CD8-positive, alpha-beta memory T cell (primary cell): ENCODE measurements at places on chromosomes 5 and 9. TPM values are rescaled to one million over a fixed set of nuclear protein-coding genes. Genes with fewer than 3 reads are reported as not detected.

DNA sequence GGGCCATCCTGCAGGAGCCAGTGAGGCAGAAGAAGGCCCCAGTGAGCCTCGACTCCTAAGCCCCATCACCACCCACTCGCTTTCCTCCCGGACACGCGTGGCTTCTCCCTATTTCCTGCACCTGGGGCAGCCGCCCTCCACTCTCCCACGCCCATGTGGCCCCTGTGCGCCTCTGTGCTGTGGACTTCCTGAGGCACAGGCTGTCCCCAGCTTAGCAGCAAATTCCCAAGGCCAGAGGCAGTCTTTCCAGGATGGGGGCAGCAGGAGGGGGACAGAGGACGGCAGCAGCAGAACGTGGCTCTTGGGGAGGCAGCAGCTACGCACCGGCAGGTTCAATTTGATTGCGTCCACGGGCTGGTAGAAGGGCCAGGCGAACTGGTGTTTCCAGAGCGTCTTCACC is 14.9 kb downstream of the BRD3 start:
- H3K4me3 ChIP-seq = no peak overlapping the region
- no peaks in the 10 kb centered on the region for H3K4me1 ChIP-seq
- no peak overlapping the region for H3K27ac ChIP-seq
- no peaks in the 10 kb centered on the region for H3K27me3 ChIP-seq

- DNase-seq = no peak
- no peaks in the 10 kb centered on the region for H3K4me1 ChIP-seq
- H3K36me3 ChIP-seq = no peaks in the 10 kb centered on the region
Measured at GRCh38 chr5:104016646-104017045, 454.1 kb upstream of the NUDT12 start.

DNA sequence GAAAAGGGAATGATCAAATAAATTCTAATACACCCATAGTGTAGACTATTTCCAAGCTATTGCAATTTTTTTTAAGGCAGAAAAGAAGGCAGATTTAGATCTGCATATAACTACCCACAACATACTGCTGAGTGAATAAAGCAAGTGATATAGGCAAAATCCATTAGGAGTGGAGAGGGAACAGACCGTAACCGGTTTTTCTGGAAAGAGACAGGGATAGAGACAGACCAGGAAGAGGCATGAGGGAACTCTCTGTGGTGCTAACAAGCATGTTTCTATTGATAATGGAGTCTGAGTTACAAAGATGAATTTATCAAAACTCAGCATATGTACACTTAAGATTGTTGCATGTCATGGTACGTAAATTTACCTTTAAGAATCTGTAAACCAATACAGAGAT is 14.5 kb downstream of the ZDHHC21 start:
- no peak for DNase-seq
- H3K36me3 ChIP-seq = no peaks in the 10 kb centered on the region
- H3K27ac ChIP-seq = no peak overlapping the region
- no peaks in the 10 kb centered on the region for H3K4me1 ChIP-seq

GRCh38 chr9:33795819-33796218 is 458 bp downstream of the PRSS3 start:
- no peaks in the 10 kb centered on the region for H3K36me3 ChIP-seq
- no peak overlapping the region for H3K27ac ChIP-seq
- H3K4me1 ChIP-seq = no peaks in the 10 kb centered on the region
- no peak for DNase-seq
- no peaks in the 10 kb centered on the region for H3K27me3 ChIP-seq
- H3K4me3 ChIP-seq = no peak overlapping the region

GRCh38 chr5:97143704-97144103 is 1.3 kb upstream of the LIX1 start:
- H3K27me3 ChIP-seq = no peaks in the 10 kb centered on the region
- DNase-seq = no peak
- H3K27ac ChIP-seq = no peak overlapping the region
- no peaks in the 10 kb centered on the region for H3K4me1 ChIP-seq
- no peak overlapping the region for H3K4me3 ChIP-seq

- H3K27ac ChIP-seq = no peak overlapping the region
- no peaks in the 10 kb centered on the region for H3K36me3 ChIP-seq
- H3K4me3 ChIP-seq = no peak overlapping the region
- DNase-seq = no peak
- no peaks in the 10 kb centered on the region for H3K4me1 ChIP-seq
- no peaks in the 10 kb centered on the region for H3K27me3 ChIP-seq
Measured at GRCh38 chr9:103988821-103989220, 105.3 kb upstream of the SMC2 start.

DNA sequence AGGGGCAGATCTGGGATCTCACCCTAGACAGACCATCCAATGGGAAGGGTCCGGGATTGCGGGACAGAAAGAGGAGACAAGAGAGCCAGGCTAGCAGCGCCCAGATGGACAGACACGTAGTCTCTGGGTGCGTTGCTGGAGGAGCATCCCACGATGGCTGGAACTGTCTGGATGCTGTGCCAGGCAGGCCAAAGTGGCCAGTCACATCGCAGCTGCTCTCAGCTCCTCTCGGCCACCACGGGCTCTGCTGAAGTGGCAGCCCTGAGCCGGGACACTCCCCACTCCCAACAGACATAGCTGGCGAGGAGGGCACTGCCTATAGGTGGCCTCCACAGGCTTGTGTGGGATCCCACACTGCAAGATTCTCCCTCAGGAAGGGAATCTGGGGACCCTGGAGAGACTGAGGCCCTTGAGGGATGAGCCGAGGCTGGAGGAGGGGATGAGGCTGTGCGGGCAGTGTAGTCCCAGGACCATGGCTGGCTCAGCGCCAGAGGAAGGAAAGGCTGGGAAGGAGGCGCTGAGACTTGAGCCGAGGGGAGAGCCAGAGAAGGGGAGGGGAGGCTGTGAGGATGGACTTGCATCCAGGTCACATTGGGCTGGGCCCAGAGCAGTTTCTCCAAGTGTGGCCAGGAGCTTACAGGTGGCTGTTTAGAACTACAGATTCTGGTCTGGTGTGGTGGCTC is 10.3 kb upstream of the WDR5 start:
- DNase-seq = no peak
- no peaks in the 10 kb centered on the region for H3K36me3 ChIP-seq

- no peaks in the 10 kb centered on the region for H3K4me1 ChIP-seq
- no peaks in the 10 kb centered on the region for H3K27me3 ChIP-seq
- no peak overlapping the region for H3K27ac ChIP-seq
- no peaks in the 10 kb centered on the region for H3K36me3 ChIP-seq
Measured at GRCh38 chr5:43410414-43410813, 1.8 kb downstream of the CCL28 start.

GRCh38 chr9:81680506-81680905 is 8.8 kb downstream of the TLE1 start:
- no peak for DNase-seq
- peaks cover 3% of the 10 kb centered on the region for H3K4me1 ChIP-seq
- no peak overlapping the region for H3K27ac ChIP-seq
- no peaks in the 10 kb centered on the region for H3K36me3 ChIP-seq

- no peak overlapping the region for H3K27ac ChIP-seq
- no peaks in the 10 kb centered on the region for H3K36me3 ChIP-seq
- H3K4me3 ChIP-seq = no peak overlapping the region
Measured at GRCh38 chr5:51371052-51371451, 12.2 kb upstream of the ISL1 start.

- no peak overlapping the region for H3K27ac ChIP-seq
- no peak for DNase-seq
- no peak overlapping the region for H3K4me3 ChIP-seq
Measured at GRCh38 chr9:132787748-132788159, 90.3 kb downstream of the AK8 start.

- H3K27ac ChIP-seq = no peak overlapping the region
- no peak for DNase-seq
- no peaks in the 10 kb centered on the region for H3K36me3 ChIP-seq
Measured at GRCh38 chr5:156154757-156155156, 172.2 kb upstream of the SGCD start.

GRCh38 chr5:6542421-6543345 is 90.2 kb downstream of the NSUN2 start:
- no peaks in the 10 kb centered on the region for H3K36me3 ChIP-seq
- no peak overlapping the region for H3K4me3 ChIP-seq
- H3K27ac ChIP-seq = no peak overlapping the region
- no peak for DNase-seq
- no peaks in the 10 kb centered on the region for H3K4me1 ChIP-seq

GRCh38 chr5:169204788-169205400 is 96.0 kb downstream of the SLIT3 start:
- H3K27ac ChIP-seq = no peak overlapping the region

DNA sequence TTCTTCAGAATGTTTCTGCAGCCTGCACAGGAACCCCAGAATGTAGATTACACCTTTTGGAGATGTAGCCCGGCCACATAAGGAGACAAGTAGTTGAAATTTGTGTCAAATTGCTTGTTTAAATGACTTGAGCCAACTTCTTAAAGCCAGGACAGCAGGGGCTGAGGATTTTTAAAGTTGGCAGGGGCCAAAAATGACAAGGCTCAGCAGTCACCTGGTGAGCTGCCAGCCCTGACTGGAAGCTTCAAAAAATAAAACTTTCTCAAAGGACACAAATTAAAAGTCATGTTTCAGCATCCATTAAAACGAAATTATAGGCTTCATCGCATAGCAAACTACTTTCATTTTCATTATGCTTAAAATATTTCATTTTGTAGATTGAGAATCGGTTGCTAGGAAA is 340.3 kb upstream of the WWC1 start:
- H3K27ac ChIP-seq = no peak overlapping the region
- H3K36me3 ChIP-seq = no peaks in the 10 kb centered on the region

- DNase-seq = no peak
- no peaks in the 10 kb centered on the region for H3K27me3 ChIP-seq
- no peaks in the 10 kb centered on the region for H3K36me3 ChIP-seq
- H3K27ac ChIP-seq = no peak overlapping the region
- no peak overlapping the region for H3K4me3 ChIP-seq
Measured at GRCh38 chr9:6123416-6123815, 92.2 kb upstream of the IL33 start.

DNA sequence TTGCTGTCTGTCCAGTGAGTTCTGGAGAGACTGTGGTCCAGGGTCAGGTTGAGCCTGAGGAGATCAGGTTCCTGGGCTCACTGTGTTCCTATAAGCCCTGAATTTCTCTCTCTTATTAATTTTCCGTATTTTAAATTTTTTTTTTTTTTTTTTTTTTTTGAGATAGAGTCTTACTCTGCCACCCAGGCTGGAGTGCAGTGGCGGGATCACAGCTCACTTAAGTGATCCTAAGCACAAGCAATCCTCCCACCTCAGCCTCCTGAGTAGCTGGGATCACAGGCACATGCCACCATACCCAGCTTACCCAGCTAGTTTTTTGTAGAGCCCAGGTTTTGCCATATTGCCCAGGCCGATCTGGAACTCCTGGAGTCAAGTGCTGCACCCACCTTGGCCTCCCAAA is 22.5 kb downstream of the NDST1 start:
- no peaks in the 10 kb centered on the region for H3K4me1 ChIP-seq
- no peak overlapping the region for H3K4me3 ChIP-seq
- H3K27ac ChIP-seq = no peak overlapping the region

DNA sequence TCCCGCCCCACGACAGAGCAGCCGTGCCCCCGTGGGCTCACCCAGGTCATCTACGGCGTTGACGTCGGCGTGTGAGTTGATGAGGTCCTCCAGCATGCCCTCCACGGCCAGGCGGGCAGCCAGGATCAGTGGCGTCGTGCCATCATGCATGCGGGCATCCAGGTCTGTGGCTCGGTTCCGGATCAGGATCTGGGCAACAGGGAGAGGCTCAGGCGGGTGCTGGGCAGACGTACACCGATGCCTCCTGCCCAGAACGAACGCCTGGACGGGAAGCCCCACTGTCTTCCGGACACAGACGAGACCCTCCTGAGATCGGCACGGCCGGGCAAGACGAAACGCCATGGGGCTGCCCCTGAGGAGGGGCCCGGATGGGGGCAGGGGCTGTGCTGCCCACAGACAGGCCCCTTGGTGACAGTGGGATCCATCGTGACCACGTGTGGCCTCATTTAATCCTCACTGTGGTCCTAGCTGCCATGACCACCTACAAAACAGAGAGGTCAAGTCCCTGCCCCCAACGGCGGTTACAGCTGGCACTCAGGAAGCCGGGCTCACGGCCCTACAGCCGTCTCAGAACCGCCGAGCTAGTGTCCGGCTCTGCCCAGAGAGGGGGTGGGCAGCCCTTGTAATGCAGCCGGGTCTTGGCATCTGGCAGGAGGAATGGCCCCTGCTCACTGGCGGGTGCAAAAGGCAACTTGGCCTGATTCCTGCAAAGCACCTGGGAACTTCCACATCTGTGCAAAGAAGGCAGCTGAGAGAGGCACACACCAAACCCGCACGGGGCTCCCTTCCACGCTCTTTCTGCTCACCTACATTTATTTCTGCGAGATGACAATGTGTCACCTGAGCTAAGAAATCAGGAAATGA is 16.5 kb upstream of the SEC16A start:
- no peak for DNase-seq
- peaks cover 10% of the 10 kb centered on the region for H3K36me3 ChIP-seq
- no peak overlapping the region for H3K4me3 ChIP-seq
- H3K4me1 ChIP-seq = no peaks in the 10 kb centered on the region

DNA sequence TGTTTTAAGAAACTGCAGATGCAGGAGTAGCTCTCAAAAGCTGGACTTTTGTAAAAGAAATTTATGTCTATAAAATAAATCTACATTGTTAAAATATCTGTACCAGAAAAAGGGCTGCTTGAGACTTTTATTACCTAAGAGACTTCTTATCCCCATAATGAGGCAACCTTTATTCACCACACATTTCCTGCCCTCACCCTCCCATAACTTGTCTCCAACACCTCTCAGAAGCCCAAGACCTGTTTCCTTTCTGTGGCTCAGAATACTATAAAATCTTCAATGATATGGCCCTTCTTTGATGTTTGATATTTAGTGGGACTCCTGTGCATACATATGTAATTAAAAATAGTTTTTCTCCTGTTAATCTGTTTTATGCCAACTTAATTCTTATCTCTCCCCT is 141.5 kb upstream of the FER start:
- no peak for DNase-seq
- H3K4me3 ChIP-seq = no peak overlapping the region

GRCh38 chr5:116553366-116553765 is 21.3 kb downstream of the SEMA6A start:
- no peak overlapping the region for H3K4me3 ChIP-seq
- no peaks in the 10 kb centered on the region for H3K27me3 ChIP-seq
- no peak for DNase-seq
- H3K4me1 ChIP-seq = no peaks in the 10 kb centered on the region
- no peak overlapping the region for H3K27ac ChIP-seq

DNA sequence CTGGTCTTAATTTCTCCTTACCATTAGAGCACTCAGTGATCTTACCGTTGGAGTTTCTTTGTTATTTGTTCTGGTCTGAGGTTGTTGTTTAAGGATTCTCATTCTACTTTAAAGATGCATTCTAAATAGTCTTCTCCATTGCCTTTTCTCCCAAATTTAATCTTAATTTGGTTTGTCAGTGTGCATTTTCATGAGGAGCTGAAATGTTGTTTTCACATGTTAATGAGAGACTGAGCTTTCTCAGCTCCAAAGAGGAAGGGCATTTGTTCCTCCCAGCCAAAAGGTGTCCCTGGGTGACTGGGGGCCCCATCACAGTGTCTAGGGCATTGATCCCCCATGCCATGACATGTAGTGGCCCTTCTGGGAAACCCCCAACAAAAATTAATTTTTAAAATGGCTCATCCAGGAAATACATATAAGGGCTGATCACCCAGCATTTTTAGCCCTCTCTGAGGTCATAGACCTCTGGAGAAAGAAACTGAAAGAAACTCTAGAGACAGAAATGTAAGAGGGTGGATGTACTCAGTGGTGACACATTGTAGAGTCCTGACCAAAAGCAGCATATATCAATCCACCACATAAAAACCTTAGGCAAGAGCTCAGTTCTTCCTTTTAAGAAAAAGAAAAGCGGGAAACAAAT is 240.4 kb upstream of the RAI14 start:
- no peaks in the 10 kb centered on the region for H3K4me1 ChIP-seq
- no peak overlapping the region for H3K4me3 ChIP-seq
- no peak overlapping the region for H3K27ac ChIP-seq
- H3K36me3 ChIP-seq = no peaks in the 10 kb centered on the region
- H3K27me3 ChIP-seq = no peaks in the 10 kb centered on the region

Gene KIAA0825
- 1.7 TPM for polyA plus RNA-seq

Gene KIF4B
- polyA plus RNA-seq = not detected

Gene LCN15
- not detected for polyA plus RNA-seq

Gene GFPT2
- polyA plus RNA-seq = 0.41 TPM

Gene TMEM174
- not detected for polyA plus RNA-seq

Gene PCDHB3
- polyA plus RNA-seq = not detected
